Temporal lobe (tissue), 4 donors: ENCODE measurements at places on chromosomes 11 and 22. TPM values are rescaled to one million over a fixed set of nuclear protein-coding genes. Genes with fewer than 3 reads are reported as not detected.

The MMP20 gene
- total RNA-seq = not detected

The TAF1D gene
- 131 TPM for total RNA-seq

The F2 gene
- total RNA-seq = not detected

The ANO1 gene
- 0.74 TPM for total RNA-seq

The RASSF10 gene
- total RNA-seq = 2.7 TPM

The APOA4 gene
- total RNA-seq = not detected
